ENCODE measurements at places on chromosomes 1 and 21.

GRCh38 chr1:77024500-77024899 is 157.2 kb downstream of the ST6GALNAC5 start:
- no peak for DNase-seq

GRCh38 chr21:45845063-45845769 is 136.4 kb upstream of the COL6A1 start:
- no peak for DNase-seq

DNA sequence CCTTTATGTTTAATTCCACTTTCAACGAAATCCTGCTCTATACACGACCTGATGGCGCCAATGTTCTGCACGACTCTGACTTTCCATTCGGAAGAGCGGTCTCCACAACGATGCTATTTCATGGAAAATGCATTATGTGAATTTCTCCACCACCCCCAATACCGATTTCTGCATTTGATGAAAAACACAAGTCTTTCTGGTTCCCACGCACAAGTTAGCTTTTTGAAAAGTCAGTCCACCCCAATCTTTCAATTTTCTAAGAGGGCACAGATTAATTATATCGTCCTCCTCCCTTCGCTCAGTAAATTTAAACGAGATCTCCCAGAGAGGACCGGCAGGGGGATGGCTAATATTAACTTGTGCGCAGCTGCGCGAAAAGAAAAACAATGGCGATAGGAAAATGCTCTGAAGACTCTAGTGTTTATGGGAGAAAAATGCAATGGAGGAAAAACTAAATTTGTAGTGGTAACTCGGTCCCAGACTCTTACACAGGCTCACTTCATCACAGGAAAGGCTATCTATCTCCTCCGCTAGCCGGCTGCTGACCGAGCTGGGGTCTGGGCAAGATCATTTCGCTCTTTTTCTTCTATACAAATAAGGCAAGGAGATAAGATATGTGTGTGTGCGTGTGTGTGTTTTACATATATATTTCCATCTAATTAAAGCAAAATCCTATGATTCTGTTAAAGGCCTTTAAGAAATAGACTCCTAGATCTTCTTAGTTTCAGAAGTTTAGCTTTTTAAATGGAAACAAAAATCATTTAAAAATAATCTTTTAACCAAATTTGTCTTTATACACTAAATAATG is 1.2 kb upstream of the LHX8 start:
- DNase-seq = no peak

DNA sequence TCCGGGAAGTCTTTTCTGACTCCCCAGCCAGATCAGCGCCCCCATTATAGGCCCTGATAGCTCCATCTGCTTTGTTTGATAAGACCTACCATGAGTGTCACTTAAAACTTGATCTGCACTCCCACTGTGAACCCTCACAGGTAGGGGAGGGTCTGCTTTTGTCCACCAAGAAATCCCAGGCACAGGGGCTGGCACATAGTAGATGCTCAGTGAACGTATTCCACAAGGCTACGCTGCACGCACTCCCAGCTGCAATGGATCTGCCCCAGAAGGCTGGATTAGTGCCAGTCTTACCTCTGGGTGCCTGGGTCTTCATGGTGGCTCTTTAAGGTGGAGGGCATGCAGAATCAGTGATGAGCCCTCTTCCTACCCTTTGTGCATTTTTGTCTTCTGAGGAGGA is 447.1 kb downstream of the PTPRU start:
- no peak for DNase-seq

DNA sequence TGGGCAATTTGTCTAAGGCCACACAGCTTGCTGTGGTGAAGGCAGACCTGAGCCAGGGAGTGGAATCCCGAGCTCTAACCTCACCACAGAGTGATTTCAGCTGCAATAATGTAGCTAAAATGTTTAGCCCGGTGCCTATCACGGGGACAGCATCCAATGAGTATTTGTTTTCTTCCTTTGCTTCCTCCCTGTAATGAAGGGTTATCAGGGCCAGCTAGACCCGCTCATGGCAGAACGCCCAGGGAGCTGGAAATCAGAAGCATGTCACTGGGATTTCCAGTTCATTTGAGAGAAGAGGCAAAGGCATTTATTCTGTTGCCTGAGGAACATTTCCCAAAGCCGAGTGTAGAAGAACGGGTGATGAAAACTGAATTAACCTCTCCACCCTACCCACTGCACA is 183.1 kb downstream of the ZSCAN20 start:
- no peak for DNase-seq

DNA sequence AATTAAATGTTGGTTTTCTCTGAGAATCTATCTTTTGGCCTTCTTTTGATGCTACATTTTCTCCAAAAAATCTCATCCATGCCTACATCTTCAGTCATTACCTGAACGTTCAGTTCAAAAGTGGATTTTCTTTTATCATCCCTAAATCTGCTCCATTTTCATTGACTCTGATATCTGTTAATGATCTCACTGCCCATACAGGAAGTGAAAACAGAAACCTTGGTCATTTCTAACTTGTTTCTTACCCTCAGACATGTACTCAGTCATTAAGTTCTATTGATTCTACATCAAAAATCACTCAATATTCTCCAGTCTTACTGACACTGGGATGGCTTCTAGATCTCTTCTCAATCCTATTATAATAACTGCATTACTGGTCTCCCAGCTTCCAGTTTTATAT is 22.7 kb downstream of the PRKACB start:
- no peak for DNase-seq

GRCh38 chr1:11188858-11189451 is at the start of gene ANGPTL7:
TSS of gene ANGPTL7 (plus strand) at chr1:11189355. CDS start at chr1:11189580, 225 bp downstream.
- DNase-seq = no peak

DNA sequence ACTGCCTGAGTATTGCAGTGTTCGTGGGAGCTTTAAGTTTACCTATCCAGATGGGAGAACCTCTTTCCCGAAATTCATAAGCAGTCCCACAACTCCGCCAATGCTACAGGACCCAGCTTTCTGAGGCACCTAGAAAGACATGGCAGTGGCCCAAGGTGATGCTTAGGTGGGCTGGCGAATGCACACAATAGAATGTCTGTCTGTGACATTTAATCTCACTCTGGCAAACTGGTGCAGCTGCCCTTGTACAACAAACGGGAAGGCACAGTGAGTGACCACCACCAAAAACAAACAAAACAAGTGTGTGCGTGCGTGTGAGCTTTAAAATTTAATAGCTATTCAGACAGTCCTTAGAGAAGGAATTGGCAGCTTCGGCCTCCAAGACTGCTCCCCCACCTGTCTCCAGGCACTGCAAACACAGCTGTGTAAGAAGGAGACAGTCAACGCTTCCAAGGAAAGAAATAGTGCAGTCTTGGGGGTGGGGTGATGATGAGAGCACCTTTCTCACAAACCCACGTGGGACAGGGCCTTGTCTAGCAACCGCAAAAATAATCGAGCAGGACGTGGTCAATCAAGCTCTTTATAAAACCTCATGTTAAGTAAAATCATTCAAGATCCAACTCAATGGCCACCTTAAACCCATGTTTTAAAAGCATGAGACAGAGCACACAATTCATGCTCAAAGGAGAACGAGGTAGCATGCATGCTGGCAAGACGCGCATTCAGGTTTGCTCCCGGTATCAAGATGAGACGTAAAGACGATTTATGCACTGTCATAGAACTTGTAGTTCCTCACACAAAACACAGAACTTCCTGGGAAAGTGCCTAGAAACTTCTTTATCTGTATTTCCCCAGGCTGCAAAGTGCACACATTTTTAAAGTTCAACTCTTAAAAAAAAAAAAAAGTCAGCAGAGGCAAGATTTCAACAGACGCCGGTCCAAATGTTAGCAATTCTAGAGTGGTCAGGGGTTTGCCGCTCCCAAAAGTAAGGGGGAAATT is 84.1 kb downstream of the TM2D1 start:
- no peak for DNase-seq

DNA sequence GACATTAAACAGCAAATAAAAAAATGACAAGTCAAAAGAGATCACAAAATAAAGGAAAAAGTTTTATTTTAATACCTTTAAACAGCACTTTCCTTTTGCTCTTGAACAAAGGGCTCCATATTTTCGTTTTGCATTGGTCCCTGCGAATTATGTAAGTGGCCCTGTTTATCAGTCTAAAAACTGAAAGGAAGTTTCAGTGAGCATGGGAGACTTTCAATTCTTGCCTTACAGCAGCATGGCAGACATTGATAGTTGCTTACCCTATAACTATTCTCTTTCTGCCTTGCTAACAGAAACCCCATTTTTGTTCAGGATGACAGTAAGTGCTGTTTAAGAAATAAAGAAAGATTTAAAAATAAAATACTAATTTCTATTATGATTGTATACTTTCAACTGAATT is 5.2 kb upstream of the SH3GLB1 start:
- no peak for DNase-seq

DNA sequence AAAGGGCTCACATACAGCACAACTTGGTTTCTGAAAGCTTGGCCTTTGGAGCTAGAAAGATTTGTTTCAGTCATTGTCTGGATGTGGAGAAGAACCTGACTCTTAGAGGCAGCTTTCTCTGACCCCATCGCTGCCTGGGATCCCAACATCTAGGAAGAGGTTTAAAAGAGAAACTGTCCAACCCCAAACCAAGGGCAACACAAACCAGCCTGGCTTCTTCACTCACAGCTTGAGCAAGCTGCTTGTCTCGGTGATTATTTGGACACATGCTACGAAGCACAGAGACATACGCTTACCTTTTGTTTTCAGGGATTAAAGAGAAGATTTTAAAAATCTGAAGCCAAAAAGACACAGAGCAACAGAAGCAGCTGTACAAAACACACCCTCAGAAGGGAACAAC is 109.8 kb downstream of the ETS2 start:
- no peak for DNase-seq

DNA sequence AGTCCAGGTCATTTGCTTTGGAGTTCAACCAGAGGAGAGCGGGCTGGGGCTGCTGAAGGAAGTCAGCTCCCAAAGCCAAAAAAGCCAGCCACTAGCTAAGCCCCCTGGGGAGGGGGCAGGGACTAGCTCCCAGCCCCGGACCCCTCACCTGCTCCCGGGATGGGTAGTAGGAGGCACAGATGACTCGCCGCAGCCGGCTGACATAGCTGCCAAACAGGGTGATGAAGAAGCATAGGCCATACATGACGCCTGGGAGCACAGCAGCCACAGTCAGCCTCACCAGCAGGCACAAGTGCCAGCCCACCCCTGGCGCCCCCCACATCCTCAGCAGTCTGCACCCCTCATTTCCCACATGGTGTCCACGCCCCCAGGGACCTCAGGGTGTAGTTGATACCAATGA is 7.4 kb downstream of the DCST2 start:
- no peak for DNase-seq

GRCh38 chr1:151967091-151967490 is 26.6 kb downstream of the S100A10 start:
- no peak for DNase-seq

- no peak for DNase-seq
Observed at GRCh38 chr1:78730054-78730453, 80.4 kb downstream of the IFI44 start.

GRCh38 chr1:182616130-182617013 is 12.2 kb upstream of the RGS16 start:
- DNase-seq = peak; percentile 68

GRCh38 chr1:72435025-72435424 is 152.7 kb upstream of the NEGR1 start:
- DNase-seq = peak; percentile 43

GRCh38 chr21:38440746-38441145 is 57.5 kb downstream of the ERG start:
- no peak for DNase-seq

GRCh38 chr1:23837908-23838307 is 12.7 kb upstream of the HMGCL start:
- DNase-seq = no peak

DNA sequence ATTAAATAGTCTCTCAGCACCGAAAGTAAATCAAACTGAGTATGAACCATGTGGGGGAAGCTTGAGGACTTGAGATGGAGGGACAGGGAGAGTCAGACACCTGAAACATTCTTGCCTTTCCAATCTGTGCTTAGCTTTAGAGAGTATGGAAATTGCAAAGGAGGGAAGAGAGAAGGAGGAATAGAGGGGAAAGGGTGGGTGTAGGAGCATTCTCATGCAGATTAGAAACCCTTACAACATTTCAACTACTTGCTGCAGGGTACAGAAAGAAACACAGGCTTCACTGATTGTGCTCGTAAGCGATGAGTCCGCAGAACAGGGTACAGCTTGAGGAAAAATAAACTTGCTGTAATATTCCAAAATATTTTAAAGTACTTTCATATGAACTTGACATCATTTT is 73.8 kb downstream of the NIBAN1 start:
- DNase-seq = no peak

DNA sequence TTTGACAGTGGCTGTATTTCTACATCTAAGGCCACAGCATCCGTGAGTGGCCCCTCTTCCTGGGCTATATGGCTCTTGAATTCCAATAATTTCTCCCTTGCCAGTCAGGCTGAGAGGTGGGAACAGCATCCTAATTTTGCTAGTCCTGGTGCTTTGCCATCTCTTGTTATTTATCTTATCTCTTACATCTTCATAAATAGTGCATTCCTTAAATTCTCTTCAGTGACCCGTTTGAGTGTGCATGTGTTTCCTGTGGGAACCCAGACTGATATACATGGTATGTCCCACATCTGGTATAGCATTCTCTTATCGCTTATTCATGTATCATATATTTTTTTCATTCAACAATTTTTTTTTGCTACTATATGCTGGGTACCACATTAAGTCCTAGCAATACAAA is 9.9 kb downstream of the S100A11 start:
- no peak for DNase-seq

DNA sequence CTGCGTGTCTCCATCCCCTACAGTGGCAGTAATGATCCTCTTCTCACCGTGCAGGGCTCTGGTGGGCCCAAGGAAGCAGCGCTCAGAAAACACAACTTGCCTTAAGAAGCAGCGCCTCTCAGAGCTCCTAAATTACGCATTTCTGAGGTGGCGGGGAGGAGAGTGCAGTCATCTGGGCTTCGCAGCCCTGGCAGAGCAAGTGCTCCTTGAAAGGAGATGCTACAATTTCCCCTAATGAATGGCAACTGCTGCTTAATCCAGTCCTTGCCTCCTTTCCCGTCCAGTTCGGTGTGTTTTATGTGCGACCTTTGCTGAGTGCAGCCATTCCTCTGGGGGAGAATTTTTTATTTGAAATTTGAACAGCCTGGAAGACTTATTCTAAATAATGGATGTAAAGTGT is 287.3 kb downstream of the PTPRU start:
- peak; percentile 59 for DNase-seq

GRCh38 chr1:215054266-215054665 is 28.3 kb upstream of the KCNK2 start:
- no peak for DNase-seq

GRCh38 chr21:41848958-41849580 is 30.1 kb downstream of the PRDM15 start:
- no peak for DNase-seq

- no peak for DNase-seq
Observed at GRCh38 chr1:3019516-3020051, 1.7 kb upstream of the ACTRT2 start.

DNA sequence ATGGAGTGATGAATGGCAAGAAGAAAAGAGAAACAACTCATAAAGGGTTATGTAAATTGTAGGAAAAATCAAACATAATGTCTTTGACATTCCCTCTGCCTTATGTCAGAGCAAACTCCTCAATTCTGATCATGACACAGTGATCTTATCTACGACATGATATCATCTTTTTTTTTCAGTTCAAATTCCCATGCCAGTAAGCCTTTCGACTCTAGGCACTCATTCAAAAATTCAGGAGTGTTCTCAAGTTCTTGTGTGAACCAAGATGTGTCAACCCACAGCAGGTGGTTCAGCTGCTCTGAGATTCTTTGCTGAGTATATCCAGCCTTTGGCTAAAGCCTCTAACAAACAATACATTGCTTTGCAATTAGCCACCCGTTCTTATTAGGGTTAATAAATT is 97.1 kb upstream of the ESRRG start:
- DNase-seq = no peak

All from spinal cord (tissue), 10 donors.